ENCODE measurements at places on chromosomes 7 and 10.

DNA sequence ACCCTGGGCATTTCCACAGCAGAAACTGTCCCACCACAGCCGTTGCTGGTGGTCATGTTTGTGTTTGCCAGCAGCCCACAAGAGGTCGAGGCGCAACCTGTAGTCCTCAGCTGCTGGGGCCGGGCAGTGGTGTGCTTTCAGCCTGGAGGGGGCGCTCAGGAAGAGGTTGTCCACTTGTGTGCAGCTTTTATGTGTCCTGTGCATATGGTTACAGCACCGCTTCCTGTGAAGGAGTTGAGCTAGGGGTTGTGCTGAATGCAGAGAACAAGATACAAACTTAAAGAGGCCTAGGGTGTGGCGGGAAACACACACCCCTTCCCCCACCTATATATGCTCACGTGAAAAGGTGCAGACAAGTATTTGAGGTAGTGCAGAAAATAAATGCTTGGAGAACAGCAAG lies 29.5 kb upstream of the PFKFB3 start:
- DNase-seq, result no peak

DNA sequence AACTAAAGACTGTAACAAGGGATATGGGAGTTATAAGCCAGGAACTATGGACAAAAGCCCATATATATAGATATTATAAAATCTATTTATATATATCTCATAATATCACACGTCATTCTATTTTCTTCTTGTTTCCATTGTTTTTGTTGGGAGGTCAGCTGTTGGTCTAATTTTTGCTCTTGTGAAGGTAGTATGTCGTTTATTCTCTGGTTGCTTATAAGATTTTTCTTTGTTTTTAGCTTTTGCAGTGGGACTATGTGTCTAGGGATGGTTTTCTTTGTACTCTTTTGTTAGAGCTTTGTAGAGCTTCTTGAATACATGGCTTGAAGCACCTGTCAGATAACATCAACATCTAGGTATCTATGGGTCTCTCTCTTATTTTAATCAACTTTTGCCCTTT lies 14.0 kb downstream of the ARL4A start:
- no peak for DNase-seq

GRCh38 chr7:83851551-83851950 lies 202.6 kb upstream of the SEMA3E start:
- DNase-seq, result no peak

DNA sequence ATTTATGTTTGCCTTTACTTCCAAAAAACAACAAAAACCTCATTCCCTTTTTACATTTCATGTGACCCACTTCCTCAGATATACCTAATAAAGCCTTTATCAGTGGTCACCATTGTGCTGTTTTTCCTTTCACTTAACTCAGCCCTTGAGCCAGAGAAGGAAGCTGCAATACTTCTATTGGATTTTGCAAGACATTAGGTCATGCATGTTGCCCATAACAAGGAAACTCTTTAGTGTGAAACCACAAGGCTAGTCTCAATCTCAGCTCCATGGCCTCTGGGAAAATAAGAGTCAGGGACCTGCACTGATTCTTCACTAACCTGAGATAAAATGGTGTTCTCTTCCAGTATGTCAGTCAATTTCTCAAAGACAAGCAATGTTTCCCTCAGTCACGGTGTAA lies 27.8 kb downstream of the STEAP4 start:
- no peak for DNase-seq

DNA sequence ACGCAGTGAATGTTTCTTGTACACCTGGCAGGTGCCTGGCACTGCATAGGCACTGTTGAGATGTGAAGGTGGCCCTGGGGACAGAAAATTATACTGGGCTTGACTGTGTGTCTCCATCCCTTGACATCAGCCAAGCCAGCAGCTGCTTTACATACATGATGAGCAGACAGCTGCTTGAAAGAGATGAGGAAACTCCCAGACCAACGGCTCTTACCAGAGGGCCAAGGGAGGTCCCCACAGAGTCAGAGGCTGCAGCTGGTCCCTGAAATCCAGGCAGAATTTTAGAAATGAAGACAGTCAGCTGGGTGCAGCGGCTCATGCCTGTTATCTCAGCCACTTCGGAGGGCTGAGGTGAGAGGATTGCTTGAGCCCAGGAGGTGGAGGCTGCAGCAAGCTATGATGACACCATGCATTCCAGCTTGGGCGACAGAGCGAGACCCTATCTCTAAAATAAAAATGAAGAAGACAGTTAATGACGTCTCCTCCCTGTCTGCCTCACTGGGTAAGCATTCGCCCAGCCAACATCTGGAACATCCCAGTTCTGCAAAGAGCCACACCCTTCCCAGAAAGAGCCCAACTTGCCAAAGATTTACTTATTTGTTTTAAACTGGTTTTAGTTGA lies 17.6 kb downstream of the LIMK1 start:
- DNase-seq, result no peak

DNA sequence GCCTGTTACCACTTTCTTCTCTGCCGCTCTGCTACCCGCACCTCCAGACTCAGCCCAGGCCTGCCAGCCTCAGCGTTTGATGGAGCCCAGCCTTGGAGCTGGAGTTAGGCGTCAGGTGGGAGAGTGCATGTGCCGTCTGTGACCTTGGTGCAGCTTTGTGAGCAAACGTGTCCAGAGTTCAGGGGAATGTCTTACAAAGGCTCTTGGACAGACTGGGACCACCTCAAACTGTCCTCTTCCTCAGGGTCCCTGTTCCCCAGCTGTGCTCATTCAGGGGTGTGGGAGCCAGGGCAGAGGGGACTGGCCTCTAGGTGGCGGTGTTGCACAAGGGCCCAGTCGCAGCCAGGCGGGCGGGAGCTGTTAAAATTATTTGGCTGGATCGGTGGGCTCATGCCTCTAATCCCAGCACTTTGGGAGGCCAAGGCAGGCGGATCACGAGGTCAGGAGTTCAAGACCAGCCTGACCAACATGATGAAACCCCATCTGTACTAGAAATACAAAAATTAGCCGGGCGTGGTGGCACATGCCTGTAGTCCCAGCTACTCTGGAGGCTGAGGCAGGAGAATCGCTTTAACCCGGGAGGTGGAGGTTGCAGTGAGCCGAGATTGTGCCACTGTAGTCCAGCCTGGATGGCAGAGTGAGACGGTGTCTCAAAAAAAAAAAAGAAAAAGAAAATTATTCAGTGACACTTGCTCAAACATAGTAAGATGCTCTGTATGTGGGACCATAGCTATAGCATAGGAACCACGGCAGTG lies 89.2 kb downstream of the ADCY1 start:
- no peak for DNase-seq

DNA sequence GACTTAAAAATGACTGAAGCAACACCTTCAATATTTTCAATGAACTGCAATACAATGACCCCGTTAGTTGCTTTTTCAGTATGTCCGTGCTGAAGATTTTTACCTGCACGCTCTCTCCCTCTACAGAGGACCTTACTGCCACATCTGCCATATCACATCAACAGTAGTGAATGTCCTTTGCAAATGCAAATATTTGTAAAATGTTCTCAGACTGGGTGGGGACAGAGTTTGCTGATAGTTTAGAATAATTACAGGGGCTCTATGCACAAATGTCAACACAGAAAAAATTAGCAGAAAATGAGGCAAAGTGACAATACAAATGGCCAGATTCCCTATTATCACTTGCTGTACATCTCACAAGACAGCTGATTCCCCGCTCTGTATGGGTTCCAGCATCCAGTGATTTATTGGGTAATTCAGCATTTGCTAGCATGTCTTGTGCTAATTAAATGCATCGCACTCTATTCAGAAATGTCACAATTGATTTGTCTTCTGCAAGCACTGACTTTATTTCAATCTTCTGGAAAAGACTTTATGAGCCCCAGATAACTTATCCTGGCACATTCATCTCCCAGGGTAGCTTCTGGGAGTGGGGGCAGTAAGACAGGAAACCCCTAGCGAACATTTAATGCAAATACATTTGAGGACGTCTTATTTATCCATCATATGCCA lies 69.1 kb upstream of the PTER start:
- no peak for DNase-seq

- DNase-seq, result no peak
Measured at GRCh38 chr7:129368389-129368986, 65.7 kb upstream of the STRIP2 start.

DNA sequence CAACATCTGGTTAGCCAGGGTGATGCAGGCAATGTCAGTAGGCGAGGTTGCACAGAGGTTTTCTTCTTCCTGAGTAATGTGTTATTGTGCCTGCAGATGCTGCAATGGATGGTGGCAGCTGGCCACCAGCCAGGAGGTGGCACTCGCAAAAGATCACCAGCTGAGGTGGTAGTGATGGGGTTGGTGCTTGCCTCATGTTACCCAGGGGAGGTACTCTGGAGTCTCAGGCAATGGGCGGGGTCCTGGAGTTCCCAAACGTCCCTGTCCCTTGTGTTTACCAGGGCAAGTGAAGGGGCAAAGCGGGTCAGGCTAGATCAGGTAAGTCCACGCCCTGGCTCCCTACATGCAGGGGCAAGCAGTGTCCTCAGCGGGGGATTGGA lies 21.1 kb downstream of the CLRN3 start:
- DNase-seq, result no peak

DNA sequence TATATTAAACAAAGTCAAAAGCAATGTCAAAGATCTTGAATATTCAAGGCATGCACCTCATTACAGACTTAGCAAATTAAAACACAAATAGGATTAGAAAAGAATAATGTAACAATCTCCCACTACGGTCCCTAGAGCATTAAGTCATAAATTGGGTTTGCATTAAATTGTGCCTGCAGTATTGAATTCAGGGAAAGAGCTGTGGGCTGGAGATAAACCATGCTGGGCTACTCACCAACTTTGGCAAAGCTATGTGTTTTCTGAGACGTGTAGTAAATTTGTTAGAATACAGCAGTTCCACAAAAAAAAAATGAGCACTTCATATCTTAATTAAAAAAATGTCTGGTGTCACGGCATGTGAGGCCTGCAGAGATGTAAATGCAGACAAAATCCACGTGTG lies 241.6 kb downstream of the SNX10 start:
- DNase-seq, result no peak

DNA sequence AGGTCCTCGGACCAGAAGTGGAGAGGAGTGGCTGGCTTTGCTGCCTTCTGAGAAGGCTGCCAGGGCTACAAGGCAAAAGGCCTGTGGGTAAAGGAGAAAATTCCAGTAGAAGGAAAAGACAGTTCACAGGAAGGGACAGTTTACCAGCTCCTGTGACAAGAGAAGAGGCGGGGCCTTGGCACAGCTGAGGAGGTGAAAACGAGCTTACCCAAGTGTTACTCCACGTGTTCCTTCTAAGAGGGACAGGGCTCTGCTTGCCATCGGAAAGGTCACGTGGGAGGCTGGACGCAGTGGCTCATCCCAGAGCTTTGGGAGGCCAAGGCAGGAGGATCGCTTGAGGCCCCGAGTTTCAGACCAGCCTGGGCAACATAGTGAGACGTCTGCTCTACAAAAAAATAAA lies 129.4 kb upstream of the ZNF746 start:
- DNase-seq, result no peak

GRCh38 chr7:96471606-96472005 lies 149.7 kb upstream of the SLC25A13 start:
- no peak for DNase-seq

GRCh38 chr10:60139798-60140566 lies 233.6 kb upstream of the CCDC6 start:
- no peak for DNase-seq

GRCh38 chr7:83550100-83550499 lies 98.8 kb downstream of the SEMA3E start:
- no peak for DNase-seq

Data from stimulated activated CD4-positive, alpha-beta T cell treated with anti-CD3 and anti-CD28 coated beads, TNF-alpha, amount 100 ng/mL, for 4 hours (primary cell).